Activated CD8-positive, alpha-beta T cell treated with anti-CD3 and anti-CD28 coated beads for 36 hours (primary cell): ENCODE measurements at places on chromosomes 5 and 9. TPM values are rescaled to one million over a fixed set of nuclear protein-coding genes. Genes with fewer than 3 reads are reported as not detected.

- DNase-seq, result no peak
Observed at GRCh38 chr5:125410537-125411070, 664.2 kb upstream of the ZNF608 start.

FBP2 gene
- total RNA-seq, result not detected

DNA sequence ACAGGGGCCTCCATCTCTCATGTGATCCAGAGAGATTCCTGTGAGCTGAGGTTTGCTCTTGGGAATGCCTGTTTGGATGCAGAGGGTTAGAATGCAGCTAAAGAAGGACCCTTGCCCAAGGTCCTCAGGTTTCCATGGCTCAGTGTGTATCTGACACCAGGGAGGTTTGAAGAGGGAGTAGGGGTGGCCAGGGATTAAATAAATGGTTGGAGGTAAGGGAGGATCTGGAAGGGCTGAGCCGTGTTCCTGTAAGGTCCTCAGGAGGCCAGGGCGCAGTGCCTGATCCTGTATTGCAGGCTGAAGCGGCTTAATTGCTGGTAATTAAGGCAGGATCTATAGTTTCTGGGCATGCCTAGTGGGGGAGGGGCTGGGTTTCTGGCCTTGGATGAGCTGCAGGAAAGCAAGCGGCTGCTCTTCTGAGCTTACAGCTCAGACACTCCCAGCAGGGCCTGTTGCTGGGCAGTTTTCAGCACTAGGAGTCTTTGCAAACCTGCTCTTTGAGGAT lies 41.5 kb upstream of the MAP1B start:
- DNase-seq, result no peak

GRCh38 chr5:125002727-125003598 lies 256.5 kb upstream of the ZNF608 start:
- no peak for DNase-seq

OTP gene
- total RNA-seq, result not detected

DNA sequence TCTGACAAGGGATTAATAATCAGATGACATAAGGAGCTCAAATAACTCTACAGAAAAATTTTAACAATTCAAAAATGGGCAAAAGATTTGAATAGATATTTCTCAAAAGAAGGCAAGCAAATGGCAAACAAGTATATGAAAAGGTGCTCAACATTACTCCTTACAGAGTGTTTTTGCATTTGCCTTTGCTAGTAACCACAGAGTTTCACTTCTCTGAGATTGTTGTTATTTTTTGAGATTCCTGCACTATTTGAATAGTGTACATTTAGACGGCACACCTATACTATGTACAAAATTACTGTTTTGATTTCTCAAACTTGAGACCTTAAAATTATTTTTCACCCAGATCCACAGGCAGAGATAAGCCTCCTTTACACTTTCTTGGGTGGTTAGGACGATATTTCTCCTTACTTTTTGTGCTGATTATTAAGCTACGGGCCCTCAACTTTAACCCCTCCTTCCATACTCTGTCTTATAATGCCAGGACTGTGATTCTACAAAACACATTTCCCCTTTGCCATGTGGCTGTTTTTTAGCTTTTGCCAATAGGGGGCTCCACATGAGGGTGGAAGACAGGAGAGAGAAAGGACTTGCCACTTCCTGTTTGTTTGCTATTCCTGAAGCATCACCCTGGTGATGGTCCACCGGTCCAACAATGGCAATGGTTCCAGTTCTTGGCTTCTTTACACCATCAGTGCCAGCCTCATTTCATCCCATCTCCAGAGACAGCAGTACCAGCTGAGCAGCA lies 65.0 kb upstream of the DAP start:
- no peak for DNase-seq

ARRDC3 gene
- total RNA-seq, result 39.2 TPM

DNA sequence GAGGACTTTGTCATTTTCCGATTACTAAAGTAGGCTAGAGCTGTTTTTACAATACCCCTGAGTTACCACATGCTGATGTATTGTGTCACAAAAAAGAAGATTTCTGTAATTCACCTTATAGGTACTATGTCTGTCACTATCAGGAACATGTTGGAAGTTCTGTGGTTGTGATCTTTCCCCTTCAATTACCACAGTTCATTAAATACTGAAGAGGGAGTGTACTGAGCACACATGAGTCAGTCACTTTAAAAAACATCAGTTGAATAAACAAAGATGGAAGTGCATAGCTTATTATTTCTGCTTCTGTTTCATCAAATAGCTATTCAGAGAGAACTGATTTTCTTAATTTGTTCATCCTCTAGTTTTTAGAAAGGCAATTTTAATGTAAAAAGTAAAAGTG lies 31.7 kb downstream of the AP3S1 start:
- DNase-seq, result no peak

GRCh38 chr9:122192261-122192875 lies 32.7 kb downstream of the MORN5 start:
- no peak for DNase-seq

SMIM33 gene
- total RNA-seq, result not detected

- DNase-seq, result no peak
Observed at GRCh38 chr5:3428334-3428733, 167.3 kb upstream of the IRX1 start.

- DNase-seq, result no peak
Observed at GRCh38 chr5:115796656-115797055, 19.8 kb downstream of the CDO1 start.

ABO gene
- total RNA-seq, result not detected

- DNase-seq, result no peak
Observed at GRCh38 chr5:116419258-116419657, 155.4 kb downstream of the SEMA6A start.

- DNase-seq, result no peak
Observed at GRCh38 chr5:32627219-32627870, 42.0 kb downstream of the SUB1 start.

DNA sequence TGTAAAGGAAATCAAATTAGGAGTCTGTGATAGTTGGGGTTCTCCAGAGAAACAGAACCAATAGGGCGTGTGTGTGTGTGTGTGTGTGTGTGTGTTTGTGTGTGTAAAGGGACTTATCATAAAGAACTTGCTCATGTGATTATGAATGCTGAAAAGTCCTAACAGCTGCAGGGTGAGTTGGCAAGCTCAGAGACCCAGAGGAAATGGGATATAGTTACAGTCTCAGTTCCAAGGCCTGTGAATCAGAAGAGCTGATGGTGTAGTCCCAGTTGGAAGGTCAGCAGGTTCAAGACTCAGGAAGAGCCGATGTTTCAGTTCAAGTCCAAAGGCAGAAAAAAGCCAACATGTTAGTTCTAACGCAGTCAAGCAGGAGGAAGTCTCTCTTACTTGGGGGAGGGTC lies 214.2 kb downstream of the ELAVL2 start:
- DNase-seq, result no peak

CDH9 gene
- not detected for total RNA-seq

SLC2A8 gene
- 1.6 TPM for total RNA-seq

- no peak for DNase-seq
Observed at GRCh38 chr9:31500422-31500821, 884.0 kb upstream of the ACO1 start.

- no peak for DNase-seq
Observed at GRCh38 chr9:122125509-122126330, 32.6 kb upstream of the TTLL11 start.

- DNase-seq, result no peak
Observed at GRCh38 chr5:104817127-104817526, 1254.5 kb upstream of the NUDT12 start.

FAM114A2 gene
- total RNA-seq, result 26.9 TPM

- DNase-seq, result no peak
Observed at GRCh38 chr9:129672702-129673101, 7.3 kb downstream of the PRRX2 start.

TTC16 gene
- total RNA-seq, result 2.3 TPM

DNA sequence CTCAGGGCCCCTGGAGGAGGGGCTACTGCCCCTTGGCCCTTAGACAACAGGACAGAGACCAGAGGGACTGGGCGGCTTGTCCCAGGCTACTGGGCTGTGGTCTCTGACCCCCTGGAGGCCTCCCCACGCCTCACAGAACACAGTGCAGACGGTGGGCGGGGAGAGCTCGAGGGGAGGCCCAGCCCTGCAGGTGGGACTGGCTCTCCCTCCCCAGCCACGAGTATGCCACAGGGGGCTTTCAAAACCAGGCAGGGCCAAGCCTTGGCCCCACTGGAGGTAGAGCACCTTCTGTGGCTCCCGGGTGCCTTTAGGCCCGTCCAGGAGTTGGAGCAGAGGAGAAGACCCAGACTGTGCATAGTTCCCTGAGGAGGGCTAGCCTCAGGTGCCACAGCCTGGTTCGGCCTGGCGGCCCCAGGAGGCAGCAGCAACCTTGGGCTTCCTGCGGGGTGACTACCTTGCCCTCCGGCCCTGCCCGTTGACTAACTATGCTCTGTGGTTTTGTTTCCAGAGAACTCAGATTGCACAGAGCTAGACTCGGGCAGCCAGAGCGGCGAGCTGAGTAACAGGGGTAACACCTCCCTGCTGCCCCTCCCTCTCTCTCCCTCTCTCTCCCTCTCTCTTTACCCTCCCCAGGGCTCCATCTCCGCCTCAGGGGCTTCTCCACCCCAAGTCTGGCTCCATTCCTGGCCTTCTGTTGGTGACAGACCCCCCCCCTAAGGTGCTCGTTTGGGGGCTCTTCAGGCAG lies 15.5 kb downstream of the CARD19 start:
- DNase-seq, result no peak

GRCh38 chr5:157965989-157966388 lies 107.0 kb upstream of the CLINT1 start:
- no peak for DNase-seq

DNA sequence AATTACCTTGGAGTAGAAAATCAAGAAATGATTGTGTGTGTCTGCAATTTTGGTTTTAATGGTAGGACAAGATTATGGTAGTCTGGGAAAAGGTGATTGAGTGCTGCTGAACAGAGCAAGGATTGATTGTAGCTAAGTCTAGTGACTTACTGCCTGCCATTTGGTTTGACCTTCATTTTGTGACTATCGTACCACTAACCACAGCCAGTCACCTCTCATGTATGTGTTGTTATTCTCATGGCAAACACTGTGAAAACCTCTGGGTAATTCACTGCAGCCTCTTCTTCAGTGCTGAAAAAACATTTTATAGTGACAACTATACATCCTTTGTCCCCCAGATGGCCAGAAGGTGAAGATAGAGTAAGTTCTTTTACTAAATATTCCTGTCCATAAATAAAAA lies 37.5 kb downstream of the CTNNA1 start:
- peak; percentile 22 for DNase-seq

- no peak for DNase-seq
Observed at GRCh38 chr5:140216478-140217074, 41.6 kb downstream of the CYSTM1 start.
